ENCODE measurements at places on chromosomes 7 and 10. TPM values are rescaled to one million over a fixed set of nuclear protein-coding genes. Genes with fewer than 3 reads are reported as not detected.

DNA sequence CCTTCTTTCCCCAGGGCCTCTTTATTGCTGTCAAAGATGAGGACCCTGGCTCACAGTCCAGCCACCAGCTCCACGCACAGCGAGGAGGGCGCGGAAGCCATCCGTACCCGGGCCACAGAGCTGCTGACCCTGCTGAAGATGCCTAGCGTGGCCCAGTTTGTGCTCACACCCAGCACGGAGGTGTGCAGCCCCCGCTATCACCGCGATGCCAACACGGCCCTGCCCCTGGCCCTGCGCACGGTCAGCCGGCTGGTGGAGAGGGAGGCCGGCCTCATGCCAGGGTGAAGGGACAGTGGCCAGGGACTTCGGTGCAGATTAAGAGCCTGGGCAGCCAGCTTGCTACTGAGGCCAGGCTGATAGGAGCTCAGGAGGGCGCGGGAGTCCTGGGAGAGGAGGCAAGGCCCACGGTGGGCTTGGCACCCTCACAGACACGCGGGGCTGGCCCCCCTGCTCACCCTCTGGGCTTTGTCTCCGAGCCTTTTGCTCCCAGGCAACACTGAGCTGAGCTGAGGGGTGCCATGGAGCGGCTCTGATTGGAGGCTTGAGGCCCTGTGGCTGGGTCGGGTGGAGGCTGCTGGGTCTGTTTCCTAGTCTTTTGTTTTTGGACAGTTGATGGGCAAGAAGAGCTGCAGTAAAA lies 15.8 kb downstream of the AP5Z1 start:
- DNase-seq: peak; percentile 17
- H3K4me3 ChIP-seq: peak overlapping the region; percentile 14
- peaks cover 4% of the 10 kb centered on the region for H3K4me1 ChIP-seq
- no peak overlapping the region for H3K27ac ChIP-seq
- peaks cover 4% of the 10 kb centered on the region for H3K36me3 ChIP-seq

The INTS15 gene
- 36.9 TPM for total RNA-seq

The NPY4R gene
- total RNA-seq: not detected

DNA sequence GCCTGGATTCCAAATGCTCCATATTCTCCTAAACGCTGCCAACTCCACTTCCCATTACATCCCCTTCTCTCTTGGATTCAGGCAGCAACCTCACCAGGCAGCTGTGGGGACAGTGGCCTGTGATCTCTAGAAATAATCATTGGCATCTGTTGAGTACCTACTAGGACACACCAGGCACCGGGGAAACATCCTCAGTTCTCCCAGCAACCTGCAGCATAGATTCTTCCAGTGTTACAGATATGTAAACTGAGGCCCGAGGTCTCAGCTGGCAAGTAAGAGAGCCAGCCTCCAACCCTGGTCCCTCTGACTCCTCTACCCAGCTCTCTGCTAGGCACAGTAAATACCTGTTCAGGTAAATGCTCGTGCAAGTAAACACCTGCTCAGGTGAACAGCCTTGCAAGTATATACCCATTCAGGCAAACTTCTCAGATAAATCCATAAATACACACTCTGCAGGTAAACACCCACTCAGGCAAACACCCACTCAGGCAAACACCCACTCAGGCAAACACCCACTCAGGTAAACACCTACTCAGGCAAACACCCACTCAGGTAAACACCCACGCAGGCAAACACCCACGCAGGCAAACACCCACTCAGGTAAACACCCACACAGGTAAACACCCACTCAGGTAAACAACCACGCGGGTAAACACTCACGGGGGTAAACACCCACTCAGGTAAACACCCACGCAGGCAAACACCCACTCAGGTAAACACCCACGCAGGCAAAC lies 18.7 kb downstream of the ASB13 start:
- DNase-seq: no peak
- H3K27ac ChIP-seq: no peak overlapping the region
- no peaks in the 10 kb centered on the region for H3K36me3 ChIP-seq
- no peak overlapping the region for H3K4me3 ChIP-seq
- H3K27me3 ChIP-seq: peaks cover 10% of the 10 kb centered on the region

The PNLIPRP1 gene
- not detected for total RNA-seq

The CHST15 gene
- 2.4 TPM for total RNA-seq

The FBXO24 gene
- total RNA-seq: 0.49 TPM

- H3K36me3 ChIP-seq: no peaks in the 10 kb centered on the region
- H3K4me3 ChIP-seq: no peak overlapping the region
- no peak for DNase-seq
- H3K4me1 ChIP-seq: no peaks in the 10 kb centered on the region
- no peak overlapping the region for H3K27ac ChIP-seq
- peaks cover 2% of the 10 kb centered on the region for H3K27me3 ChIP-seq
Measured at GRCh38 chr10:50866317-50866716, 19.1 kb downstream of the A1CF start.

GRCh38 chr7:36289833-36290661 lies 99.6 kb upstream of the ANLN start:
- no peak overlapping the region for H3K27ac ChIP-seq
- DNase-seq: no peak
- H3K4me1 ChIP-seq: peaks cover 23% of the 10 kb centered on the region
- peaks cover 16% of the 10 kb centered on the region for H3K36me3 ChIP-seq

The C10orf143 gene
- total RNA-seq: 0.96 TPM

The CLDN4 gene
- 0.54 TPM for total RNA-seq

DNA sequence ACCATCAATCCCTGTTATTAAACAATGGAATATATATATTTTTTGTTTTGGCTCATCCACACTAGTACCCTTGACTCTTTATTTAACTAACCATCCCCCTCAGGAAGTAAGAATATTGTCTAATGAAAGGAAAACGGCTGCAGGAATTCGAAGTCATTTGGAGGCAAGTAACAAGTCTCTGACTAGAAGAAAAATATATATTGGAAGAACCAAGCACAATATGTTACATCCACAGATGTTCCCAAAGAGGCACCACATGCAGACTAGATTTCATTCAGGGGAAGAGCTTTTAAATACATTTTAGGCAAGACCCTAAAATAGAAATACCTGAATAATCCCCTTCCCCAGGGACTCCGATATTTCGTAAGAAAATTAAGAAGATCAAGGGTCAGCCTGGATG lies 104.5 kb downstream of the GRM3 start:
- no peak for DNase-seq
- H3K27ac ChIP-seq: peak overlapping the region; percentile 75
- peaks cover 37% of the 10 kb centered on the region for H3K4me1 ChIP-seq
